ENCODE measurements at places on chromosomes 2 and 18.

DNA sequence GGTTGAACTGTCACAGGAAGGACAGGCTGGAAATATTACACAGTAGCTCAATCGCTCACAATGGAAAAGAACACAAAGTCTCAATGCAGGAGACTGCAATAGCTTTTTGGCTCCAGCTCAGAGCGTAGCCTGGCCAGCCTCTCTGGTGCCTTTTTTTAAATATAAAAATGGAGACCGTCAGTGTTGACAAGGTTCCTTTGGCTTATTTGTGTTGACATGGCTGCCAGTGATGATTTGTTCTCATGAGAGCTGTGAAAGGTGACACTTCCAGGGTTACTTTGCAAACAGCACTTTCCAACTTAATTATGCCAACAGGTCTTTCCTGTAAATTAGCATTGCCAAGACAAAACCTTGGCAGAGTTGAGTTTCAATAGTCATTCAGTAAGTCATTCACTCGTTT, 70.8 kb downstream of the KCNE4 start:
- DNase-seq = peak; percentile 49

DNA sequence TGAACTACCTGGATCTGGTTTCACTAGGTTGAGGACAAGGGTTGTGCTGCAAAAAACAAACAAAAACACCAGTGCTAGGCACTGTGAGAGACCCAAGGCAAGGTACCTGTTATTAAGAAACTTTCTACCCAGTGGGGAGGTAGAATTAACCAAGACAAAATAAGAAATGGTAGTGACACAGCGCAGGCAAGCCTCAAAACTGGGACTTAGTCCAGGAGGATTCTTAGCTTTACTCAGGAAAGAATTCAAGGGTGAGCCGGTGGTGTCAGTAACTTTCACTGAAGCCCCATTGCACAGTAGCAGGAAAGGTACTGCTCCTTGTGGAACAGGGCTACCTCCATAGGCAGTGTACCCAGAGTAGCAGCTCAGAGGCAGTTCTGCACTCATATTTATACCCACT, 131.6 kb downstream of the SCG2 start:
- DNase-seq = no peak

DNA sequence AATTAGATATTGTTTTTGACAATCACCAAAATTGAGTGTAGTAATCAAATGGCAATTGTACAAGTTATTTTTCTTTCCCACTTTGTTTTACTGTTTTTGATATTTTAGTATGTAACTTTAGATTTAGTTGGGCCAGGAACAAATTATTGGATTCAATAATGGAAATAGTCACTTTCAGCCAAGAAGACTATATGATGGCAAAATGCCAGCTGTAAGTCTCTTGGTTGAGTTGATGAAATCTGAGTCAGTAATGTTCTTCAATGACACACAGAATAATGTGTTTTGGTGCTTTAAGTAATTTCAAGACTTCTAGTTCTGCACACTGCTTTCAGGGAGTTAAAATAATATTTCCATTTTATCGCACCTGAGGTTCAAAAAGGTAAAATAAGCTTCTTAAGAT, 2022.0 kb upstream of the CELF4 start:
- no peak for DNase-seq

DNA sequence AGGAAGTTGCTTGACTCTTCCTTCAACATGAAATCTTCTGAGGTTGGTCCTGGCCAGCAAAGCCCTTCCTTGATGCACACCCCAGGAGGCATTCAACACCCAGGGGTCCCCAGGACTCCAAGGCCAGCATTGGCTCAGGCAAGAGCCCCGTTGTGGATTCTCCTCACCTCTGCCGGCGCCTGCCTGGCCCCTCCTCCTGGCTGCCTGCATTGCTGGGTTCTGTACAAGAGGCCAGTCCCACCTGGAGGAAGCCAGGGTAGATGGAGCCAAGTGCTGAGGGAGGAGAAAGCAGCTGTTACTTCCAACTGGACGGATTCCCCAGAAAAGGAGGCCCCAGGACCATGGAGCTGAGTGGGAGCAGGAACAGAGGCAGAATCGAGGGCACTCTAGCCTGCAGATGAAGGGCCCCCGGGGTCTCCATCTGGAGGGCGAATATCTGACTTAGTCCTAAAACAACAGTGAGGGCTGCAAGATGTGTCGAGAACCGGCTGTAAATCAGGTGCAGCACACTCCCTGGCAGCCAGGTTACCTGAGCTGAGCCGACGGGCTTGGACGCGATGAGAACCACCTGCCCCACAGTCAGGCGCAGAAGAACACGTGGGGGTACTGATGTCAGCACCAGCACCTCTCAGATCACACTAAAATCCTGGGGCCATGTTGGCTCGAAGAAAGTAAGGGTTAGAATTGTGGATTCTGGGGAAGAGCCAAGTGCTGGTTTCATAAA, 399.6 kb upstream of the SALL3 start:
- no peak for DNase-seq

Measured in right hindlimb (tissue), 1 donor.